Midbrain (tissue), 1 donor: ENCODE measurements at places on chromosomes 1 and 21.

DNA sequence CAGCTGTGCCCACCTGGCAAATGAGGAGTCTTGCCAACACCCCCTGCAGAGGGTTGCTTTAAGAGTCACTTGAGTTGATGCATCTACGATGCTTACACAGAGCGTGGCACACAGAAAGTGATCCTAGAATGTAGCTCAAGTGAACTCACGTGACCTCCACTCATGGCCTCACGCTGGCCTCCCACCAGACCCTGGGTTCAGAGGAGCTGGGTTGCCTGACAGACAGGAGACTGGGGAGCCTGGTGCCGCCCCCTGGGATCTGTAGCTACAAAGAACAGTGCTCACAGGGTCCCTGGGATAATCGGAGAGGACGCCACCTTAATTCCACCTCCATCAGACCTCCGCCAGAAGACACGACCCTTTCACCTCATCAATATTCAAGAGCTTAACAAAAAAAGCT lies 81.4 kb upstream of the CASZ1 start:
- no peak for DNase-seq

DNA sequence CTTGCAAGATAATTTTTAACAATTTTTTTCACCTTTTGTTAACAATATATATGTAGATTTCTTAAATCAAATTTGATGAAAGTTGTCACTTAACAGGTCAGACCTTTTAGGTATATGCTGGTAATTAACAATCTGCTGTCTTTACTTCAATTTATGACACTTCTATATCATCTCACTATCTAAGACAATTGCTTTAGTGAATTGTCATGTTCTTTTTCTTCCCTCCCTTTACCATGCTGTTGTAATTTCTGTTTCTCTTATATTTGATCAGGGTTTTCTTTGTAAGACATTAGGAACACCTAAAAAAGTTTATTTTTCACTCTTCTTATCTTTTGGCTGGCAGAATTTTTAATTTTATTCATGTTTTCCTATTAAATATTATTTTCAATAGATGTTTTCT lies 2.0 kb downstream of the IFI16 start:
- no peak for DNase-seq

DNA sequence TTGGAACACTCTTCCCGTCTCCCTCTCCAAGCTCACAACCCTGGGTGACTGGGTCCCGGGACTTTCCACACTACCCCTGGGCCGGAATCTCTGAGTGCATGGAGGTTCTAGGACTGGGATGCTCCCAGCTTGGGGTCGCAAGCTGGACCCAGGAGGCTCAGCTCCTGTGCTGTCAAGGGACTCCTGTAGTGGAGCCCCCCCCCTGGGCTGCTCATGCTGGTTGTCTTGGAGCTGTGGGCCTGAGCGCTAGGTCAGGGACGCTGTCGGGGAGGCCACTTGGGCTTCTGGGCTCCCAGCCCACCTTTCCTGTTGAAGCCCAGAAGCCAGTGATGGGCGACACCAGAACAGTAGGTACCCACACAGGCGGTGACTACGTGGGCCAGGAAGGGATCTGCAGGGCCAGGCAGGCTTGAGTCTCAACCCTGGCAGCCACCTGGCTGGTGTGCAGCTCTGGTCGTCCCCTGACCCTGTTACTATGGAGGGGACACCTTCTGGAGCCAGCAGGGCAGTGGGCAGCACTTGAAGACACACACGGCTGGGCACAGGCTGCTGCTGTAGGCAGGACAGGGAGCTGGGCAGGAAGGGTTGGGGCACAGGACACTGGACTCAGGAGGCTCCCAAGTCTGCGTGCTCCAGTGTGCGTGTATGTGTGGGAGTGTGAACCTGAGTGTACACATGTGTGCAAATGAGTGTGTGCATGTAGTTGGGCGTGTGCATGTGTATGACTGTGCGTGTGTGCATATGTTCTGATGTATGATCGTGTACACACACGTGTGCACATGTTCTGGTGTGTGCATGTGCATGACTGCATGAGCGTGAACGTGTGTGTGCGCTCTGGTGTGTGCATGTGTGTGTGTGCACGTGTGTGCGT lies 3.0 kb downstream of the MMEL1 start:
- DNase-seq: no peak

DNA sequence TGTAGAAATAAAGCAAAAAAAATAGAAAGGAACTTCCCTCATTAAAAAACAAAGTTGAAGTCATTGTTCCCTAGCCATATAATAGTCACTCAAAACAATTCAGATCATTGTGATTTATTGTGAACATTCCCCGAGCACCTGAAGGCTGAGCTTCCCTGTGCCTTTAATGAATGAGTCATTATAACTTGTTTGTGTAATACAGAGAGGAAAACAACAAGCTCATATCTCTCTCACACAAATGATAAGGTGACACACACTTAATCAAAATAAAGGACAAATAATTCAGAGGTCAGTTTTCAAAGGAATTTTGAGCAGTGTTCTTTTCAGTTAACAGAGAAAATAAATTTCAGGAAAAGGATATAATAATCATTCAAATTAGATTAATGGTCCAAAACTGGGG lies 326.2 kb downstream of the DUSP10 start:
- DNase-seq: no peak

DNA sequence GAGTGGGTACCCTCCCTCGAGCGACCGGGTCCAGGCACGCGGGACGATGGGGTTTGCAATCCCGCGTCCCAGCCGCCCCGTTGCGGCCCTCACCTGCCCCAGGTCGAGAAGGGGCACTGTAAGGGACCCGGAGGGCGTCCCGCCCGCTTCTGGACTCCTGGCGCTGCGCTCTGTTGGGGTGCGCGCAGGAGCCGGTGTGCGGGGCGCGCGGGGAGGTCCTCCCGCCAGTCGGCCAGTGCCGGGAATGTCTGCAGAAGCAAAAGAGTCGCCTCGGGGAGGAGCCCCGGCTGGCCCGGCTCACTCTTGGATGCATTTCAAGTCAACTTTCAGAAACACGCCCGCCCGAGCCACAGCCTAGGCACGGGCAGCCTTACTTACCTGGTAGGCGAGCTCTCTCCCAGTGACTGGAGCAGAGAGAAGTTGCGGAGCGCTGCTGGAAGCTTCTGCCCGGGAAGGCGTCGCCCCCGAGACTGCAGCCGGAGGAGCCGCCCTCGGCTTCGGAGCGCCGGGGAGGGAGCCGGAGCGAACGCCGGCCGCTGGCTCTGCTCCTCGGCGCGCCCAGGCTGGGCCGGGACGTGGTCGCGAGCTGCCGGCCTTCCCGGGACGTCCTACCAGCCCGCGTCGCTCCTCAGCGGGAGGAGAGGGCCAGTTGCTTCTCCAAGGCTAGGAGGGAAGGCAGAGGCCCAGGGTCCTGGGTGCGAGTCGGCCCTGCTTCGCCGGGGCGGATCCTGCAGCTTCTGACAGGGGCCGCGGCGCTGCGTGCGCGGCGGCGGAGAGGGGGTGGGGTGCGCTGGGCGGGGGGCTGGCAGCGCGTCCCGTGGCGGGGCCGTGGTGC lies at the start of gene LMX1A:
TSS of gene LMX1A (minus strand) at position 739 of the 835 bp plus-strand sequence. CDS start 1,156 bp downstream, outside the sequence.
- no peak for DNase-seq

DNA sequence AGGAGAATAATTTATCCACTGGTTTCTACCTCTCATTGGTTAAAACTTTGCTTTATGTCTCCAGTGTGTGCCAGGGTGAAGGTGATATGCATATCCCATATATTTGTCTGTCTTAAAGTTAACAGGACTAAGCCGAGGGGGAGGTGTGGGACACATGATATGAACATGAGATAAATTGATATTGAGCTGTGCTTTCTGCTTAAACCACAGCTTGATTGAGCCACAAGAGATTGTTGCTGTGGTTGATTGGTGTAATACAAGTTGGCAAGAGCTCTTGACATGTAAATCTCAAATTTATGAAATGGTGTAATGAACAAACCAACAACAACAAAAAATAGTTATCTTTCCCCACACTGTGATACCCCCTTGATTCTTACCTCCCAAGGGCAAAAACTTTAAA lies 1295.5 kb upstream of the NCAM2 start:
- DNase-seq: no peak

DNA sequence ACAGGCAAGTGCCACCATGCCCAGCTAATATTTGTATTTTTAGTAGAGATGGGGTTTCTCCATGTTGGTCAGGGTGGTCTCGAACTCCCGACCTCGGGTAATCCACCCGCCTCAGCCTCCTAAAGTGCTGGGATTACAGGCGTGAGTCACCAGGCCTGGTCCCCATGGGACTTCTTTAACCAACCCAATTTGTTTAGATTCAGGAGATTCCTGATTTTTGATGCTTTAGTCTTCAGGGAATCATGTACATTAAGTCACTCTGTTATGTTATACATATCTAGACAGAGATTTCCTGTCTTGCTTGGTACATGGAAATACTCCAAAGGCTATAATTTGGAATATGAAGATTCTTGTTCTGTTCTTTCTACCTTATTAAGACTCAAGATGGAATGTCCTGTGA lies 202.4 kb upstream of the L1TD1 start:
- DNase-seq: no peak

GRCh38 chr1:69794831-69795230 lies 227.1 kb downstream of the LRRC7 start:
- no peak for DNase-seq

- no peak for DNase-seq
Measured at GRCh38 chr1:96475903-96476302, 245.7 kb upstream of the PTBP2 start.

- peak; percentile 66 for DNase-seq
Measured at GRCh38 chr1:182616130-182617013, 12.2 kb upstream of the RGS16 start.

DNA sequence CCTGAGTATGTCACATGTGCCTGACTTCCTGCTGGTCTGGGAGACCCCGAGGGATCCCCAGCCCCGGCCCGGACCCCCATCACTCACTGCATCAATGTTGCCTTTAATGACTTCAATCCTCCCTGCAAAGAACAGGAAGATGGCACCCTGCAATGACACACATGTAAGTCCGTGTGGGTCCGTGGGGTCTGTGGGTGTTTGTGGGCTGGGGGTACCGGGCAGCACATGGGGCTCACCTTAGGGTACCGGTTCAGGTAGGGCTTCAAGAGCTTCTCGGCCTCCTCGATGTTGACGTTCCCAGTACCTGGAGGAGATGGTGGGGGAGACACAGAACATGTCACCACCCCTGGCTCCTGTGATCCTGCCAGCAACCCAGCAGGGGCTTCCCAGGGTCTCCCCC lies 28.1 kb downstream of the TTC39A start:
- DNase-seq: no peak

DNA sequence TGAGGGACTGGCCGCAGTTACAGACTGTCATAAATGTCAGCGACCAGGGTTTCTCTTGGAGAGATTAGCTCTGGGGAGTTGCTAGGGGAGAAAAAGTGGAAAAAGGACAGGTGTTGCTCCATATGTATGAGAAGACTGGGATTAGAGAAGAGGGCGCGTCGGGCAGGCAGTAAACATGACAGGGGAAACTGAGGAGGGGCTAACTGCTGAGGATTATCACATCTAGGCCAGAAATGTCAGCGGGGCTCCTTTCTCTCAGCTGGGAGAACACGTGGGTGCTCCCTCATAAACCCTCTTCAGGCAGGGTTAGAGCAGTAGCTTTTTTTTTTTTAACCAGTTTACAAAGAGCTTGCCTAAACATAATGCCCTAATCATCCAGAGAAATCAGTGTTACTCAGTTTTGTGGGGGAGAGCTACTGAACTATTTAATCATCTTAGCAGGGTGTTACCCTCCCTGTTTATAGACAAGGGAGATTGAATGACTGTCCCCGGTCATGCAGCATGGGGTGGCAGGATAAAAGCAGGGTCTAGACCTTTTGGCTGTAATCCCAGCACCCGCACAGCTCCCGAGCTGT lies 35.2 kb downstream of the ELAPOR1 start:
- no peak for DNase-seq

- no peak for DNase-seq
Measured at GRCh38 chr1:107936498-107937481, 28.2 kb downstream of the VAV3 start.

GRCh38 chr1:45272913-45273371 lies 53.8 kb upstream of the HPDL start:
- DNase-seq: no peak

DNA sequence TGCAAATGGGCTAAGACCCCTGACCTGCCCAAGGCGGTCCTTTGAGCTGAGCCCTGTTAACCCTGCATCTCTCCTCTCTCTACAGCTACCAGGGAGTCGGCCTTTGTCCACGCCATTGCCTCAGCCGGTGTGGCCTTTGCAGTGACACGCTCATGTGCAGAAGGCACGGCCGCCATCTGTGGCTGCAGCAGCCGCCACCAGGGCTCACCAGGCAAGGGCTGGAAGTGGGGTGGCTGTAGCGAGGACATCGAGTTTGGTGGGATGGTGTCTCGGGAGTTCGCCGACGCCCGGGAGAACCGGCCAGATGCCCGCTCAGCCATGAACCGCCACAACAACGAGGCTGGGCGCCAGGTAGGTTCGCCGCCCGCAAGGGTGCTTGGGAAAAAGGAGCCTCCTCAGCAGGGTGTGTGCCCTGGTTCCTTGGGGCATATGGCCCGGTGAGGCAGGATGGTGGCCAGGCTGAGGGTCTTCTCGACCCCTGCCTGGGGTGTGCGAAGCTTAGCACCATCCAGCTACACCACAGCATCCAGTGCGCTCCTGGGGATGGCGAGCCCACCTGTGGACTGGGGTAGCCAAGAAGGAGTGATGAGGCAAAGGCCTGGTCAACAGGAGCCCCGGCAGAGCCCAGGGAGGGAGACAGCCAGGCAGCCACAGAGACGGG lies 31.8 kb upstream of the ARF1 start:
- DNase-seq: no peak

- no peak for DNase-seq
Measured at GRCh38 chr1:23029337-23029736, 10.1 kb downstream of the KDM1A start.

DNA sequence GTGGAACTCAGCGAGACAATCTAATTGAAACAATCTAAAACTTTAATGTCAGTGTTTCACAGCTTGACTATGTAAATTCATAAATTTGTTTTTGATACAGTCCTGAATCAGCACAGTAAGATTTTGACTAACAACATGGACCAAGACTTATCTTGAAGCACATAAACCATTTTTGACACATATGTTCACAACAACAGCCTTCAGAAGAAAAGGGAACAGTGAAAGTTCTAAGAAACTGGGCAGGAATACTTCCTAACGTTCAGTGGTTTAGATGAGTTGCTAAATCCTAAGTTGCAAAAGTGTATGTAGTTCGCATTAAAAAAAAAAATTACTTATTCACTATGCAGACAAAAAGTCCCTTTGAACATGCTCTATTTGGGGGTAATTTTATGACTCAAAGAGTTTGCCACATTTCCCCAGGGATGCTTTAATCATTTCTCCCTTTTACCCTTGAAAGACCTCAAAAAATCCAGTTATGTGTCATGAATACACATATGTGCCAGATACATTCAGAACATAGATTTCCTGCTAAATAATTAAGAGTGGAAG lies 120.2 kb downstream of the MRPL39 start:
- DNase-seq: no peak

- no peak for DNase-seq
Measured at GRCh38 chr1:169321539-169321938, 46.1 kb downstream of the NME7 start.
